ENCODE measurements at places on chromosomes 3 and 15.

DNA sequence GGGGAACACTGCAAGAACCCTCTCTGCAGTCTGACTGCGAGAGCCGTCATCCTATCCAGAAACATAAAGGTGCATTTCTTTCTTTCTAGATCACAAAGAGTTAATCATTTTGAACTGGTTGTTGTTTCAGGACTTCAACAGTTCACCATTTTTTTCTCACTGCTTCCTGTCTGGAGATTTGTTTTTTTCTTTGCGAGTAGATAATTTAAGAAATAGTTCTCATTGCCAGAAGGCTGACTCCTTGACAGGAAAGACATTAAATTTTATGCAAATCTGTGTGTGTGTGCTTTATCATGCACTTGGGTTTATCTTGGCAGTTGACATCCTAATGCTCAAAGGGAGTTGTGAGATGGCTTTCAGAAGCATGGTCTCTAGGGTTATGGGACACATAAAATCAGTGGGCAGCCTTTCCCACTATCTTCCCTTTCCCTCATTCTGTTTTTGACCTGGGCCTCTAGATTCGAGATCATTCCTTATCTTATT, 123.5 kb upstream of the TBL1XR1 start:
- no peak for DNase-seq

DNA sequence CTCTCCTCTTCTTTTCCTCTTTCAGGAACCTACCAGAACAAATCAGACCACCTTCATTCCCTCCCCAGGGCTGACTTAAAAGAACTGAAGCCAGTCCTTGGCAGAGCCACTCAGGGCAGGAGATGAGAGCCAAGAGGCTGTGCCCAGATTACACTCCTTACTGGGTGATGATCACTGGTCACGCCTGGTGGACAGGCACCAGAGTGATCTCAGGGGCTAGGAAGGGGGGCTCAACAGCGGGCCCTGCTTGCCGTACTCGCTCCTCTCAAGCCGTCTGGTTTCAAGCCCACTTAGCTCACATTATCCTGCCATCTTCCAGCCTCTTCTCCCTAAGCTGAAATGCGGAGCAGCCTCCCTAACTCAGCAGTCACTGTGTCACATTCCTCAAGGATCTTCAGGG, 1.7 kb upstream of the FAH start:
- DNase-seq = no peak

GRCh38 chr3:127264292-127264691, 23.6 kb downstream of the PRR20G start:
- DNase-seq = no peak

- peak; percentile 48 for DNase-seq
Measured at GRCh38 chr3:57805674-57806073, 49.6 kb downstream of the SLMAP start.

- no peak for DNase-seq
Measured at GRCh38 chr3:146159616-146160320, 1.2 kb downstream of the PLOD2 start.

GRCh38 chr15:90210593-90210992, 9.5 kb downstream of the SEMA4B start:
- DNase-seq = no peak

- DNase-seq = no peak
Measured at GRCh38 chr15:42364529-42364928, 5.2 kb downstream of the CAPN3 start.

DNA sequence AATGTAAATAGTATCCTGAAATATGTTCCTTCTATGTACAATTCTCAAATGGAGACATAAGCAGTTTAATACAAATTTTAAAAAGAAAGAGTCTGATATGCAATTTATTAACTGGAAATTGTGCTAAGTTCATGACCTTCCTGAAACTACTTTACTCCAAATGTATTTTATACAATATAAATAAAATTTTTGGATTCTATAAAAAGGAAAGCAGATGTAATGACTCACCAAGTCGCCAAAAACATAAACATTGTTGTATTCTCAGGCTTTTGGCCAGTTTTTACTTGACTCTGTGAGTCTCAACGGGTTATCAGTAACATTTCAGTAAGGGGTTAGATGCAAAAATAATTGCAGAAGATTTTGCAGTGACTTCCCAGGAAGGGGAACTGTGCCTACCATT, 948.2 kb downstream of the EPHA3 start:
- DNase-seq = no peak

GRCh38 chr3:72288955-72289691, 504.2 kb upstream of the PROK2 start:
- peak; percentile 40 for DNase-seq

- DNase-seq = no peak
Measured at GRCh38 chr3:143753456-143753855, 94.8 kb downstream of the SLC9A9 start.

- no peak for DNase-seq
Measured at GRCh38 chr15:62625429-62626033, 417.0 kb upstream of the TPM1 start.

DNA sequence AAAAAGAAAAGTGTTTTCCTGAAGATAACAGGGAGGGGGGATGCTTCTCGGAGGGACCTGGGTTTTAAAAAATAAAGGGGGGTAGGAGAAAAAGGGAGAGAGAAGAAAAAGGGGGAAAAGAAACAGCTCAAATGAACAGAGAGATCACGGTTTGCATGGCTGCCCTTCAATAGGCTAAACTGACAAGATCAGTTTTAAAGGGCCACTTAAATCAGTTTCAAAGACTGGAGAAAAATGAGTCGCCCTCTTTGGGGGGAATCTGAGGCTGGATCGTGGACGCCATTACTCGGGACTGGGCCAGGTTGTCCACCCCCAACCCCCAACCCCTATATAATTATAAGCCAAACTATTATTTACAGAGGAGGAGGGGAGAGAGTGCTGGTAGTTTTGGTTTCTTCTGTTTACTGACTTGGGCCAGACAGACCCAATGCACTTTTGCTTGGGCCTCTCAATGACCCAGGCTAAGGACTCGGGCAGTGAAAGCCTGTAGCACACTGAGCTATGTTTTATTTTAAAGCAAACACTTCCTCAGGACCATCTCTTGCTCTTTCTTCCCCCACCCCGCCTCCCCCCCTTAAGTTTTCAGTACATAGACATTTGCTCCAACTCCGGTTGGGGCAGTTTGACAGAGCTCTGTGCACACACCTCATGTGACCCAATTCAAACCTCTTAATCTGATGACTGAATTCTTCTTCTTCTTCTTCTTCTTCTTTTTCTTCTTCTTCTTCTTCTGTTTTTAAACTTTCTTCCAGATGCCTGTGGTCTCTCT, 6.3 kb downstream of the NR2F2 start:
- no peak for DNase-seq

DNA sequence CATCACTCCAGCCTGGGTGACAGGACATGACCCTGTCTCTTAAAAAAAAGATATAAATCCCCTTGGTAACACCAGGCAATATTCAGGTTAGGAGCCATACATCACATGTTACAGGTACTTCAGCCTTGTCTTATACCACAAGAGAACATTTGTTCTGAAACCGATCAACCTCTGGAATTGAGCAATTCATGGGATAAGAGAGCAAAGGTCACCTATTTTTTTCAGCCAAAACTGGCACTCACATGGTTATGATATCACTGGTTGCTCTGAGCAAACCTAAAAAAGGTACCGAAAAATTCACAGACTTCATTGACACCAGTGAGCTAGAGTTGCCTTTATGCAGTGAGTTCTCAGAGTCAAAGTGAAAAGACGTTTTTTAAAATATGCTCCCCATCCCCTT, 9.1 kb downstream of the SPICE1 start:
- DNase-seq = no peak

DNA sequence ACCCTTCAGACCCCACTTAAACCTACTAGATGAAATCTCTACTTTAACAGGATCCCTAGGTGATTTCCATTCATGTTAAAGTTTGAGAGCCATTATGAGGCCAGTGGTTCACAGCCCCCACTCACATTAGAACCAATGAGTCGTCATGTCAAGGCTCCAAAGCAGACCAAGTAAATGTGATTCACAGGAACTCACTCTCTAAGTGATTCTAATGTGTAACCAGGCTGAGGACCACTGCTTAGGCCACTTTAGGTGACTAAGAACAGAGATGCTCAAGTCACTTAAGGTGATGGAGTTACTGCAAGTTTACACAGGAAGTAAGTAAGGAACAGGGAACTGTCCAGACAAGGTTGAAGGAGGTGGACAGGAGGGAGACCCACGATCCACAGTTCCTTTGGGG, 7.7 kb downstream of the GALNT15 start:
- DNase-seq = no peak

- no peak for DNase-seq
Measured at GRCh38 chr15:100862162-100862561, 17.5 kb upstream of the ALDH1A3 start.

DNA sequence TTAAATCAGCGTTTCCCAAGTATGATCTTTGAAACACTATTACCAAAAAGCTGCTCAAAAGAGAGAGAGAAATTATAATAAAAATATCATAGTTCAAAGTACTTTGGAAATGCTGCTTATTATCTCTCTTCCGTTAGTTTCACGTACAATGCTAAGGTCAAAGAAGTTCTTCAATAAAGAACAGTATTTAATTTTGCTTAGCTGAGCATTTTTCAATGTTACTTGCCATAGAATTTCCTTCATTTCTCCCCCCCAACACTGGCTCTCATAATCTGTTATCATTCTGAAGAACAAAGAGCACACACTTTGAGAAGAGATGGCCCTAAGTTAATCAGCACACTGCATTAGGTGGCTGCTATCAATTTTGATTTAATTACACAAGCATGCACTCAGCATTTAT, 840.8 kb upstream of the CFAP20DC start:
- no peak for DNase-seq

DNA sequence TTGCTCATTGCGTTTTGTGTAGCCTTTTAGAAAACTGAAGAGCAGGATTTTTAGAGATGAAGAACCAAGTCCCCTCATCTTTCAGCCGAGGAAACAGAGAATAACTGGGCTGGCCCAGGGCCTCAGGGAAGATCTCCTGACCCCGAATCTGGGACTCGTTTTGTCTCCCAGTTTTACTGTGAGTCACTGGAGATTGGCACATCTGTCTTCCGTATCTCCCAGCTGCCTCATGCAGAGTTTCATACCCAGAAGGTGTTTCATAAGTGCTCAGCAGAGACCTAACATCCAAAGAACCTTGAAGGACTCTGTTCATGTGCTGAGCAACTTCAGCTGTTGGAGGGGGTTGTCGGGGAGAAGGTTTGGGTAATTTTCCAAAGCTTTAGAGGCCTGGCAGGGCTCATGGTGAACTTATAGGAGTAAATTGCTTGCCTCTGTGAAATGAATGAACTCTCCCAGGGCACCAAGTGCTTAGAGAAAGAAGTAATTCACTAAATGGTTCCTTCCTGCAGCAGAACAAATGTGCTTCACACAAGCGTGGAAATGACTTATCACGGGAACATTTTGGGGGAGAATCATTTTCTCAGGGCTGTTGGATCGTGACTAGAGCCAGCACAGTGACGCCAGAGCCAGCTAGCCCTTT, 121.4 kb downstream of the FAM43A start:
- DNase-seq = no peak

DNA sequence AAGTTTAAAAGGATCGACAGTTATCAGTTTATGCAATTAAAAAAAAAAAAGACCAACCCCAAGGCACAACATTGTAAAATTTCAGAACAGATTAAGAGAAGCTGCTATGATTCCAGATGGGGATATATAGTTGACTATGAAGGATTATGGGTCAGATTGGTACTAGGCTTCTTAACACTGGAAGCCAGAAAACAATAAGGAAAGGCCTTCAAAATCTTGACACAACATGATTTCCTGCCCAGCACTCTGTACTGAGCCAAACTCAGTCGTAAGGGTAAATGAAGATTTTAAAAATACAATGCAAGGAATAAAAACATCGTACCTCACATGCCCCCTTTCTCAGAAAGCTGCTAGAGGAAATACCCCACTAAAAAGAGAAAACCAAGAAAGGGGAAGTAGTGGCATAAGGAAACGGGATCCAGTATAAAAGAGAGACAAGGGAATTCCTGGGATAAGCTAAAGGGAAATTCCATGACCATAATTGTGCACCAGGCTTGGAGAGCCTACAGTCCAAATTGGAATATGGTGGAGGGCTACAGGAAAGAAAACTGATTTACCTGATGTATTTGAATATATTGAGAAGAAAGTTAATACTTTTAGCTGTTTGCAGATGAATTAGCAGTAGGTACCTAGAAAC, 27.9 kb downstream of the PIAS1 start:
- DNase-seq = no peak

- no peak for DNase-seq
Measured at GRCh38 chr3:77137559-77137958, 97.7 kb downstream of the ROBO2 start.

GRCh38 chr3:143413372-143413771, 293.8 kb downstream of the CHST2 start:
- DNase-seq = no peak

GRCh38 chr15:91007266-91007665, 12.9 kb upstream of the PRC1 start:
- DNase-seq = no peak

DNA sequence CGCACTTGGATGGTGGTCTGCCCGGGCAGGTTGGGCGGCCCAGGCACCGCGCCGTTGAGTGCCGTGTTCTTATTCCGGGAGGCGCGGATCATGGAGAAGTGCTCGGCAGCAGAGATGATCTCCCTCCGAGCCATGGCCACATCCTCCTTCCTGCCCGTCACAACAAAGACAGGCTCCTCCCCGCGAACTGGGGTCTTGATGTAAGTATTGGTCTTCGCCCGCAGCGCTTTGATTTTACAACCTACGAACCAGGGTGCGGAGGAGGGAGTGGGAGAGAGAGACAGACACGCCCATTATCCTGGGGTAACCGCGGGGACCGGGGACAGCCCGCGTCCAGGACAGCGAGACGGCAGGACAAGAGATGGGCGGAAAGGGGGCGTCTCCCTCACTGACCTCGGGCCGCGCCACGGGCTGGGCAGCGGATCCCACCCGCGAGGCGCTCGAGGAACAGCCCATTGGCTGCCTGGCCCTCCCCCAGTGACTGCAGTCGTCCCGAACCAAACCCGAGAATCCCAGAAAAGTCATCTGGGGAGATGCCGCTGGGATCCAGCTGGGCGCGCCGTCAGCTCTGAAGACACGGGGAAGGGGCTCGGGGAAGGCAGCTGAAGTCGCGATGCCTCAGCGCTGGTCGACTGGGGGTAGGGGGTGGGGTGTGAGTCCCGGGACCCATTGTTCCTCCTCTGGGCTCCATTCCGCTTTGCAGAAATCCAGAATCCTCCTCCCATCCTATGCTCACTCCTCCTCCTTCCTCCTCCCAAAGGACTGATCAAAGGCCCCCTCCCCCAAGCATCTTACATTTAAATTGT, 1.2 kb downstream of the MEX3B start:
- peak; percentile 48 for DNase-seq

DNA sequence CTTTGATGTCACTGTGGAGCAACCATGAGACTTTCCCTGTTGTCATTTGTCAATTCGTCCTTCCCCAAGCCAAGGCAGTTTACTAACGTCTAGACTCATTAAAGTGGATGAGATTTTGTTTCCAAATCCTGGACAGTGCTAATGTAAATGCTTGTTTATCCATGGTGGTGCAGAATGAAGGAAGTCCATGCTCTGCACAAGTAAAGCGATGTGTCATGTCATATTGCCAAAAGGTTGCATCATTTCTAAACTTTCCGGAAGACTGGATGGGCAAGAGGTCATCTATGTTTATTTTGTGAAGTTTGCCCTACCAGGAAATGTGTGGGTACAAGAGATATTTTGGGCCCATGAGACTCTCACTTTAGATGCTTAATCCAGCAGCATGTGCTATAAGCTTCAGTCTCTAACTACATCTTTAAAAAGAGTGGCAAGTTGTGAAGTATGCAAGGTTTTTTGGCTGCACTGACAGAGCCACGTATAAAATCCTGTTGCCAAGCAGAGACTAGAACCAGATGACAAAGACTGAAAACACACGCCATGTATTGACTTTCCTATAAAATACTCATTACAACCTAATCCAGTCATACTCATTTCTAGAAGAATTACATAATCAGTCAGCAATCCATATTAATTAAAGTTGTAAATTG, 72.1 kb upstream of the FNDC3B start:
- no peak for DNase-seq

- DNase-seq = peak; percentile 97
Measured at GRCh38 chr3:133568294-133569014, 5.0 kb upstream of the CDV3 start.
